ENCODE measurements at places on chromosomes 13 and 19.

- DNase-seq, result no peak
Measured at GRCh38 chr13:33800646-33801186, 17.2 kb upstream of the RFC3 start.

GRCh38 chr13:89454681-89455080, 1783.5 kb downstream of the SLITRK5 start:
- DNase-seq, result no peak

GRCh38 chr19:15320116-15320515, 12.2 kb downstream of the BRD4 start:
- no peak for DNase-seq

GRCh38 chr13:79918620-79919019, 422.3 kb downstream of the SPRY2 start:
- no peak for DNase-seq

DNA sequence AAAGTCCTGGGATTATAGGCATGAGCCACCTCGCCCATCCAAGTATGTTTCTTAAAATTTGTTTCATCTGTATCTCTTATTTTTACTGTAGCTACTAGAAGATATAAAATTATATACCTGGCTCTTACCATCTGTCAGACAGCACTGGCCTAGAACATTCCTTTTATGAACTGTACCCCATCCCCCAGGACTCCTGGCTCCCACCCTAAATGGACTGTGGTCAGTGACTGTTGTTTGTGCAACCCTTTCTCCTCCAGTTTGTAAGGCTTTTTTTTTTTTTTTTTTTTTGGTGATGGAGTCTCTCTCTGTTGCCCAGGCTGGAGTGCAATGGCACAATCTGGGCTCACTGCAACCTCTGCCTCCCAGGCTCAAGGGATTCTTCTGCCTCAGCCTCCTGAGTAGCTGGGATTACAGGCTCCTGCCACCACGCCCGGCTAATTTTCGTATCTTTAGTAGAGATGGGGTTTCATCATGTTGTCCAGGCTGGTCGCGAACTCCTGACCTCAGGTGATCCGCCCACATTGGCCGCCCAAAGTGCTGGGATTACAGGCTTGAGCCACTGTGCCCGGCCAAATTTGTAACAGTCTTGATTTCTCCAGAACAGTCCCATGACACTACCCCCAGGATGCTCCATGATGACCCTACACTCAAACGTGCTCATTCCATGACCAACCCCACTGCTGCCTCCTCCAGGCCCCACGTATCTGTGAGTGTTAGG, 2.5 kb downstream of the NDUFA3 start:
- no peak for DNase-seq

DNA sequence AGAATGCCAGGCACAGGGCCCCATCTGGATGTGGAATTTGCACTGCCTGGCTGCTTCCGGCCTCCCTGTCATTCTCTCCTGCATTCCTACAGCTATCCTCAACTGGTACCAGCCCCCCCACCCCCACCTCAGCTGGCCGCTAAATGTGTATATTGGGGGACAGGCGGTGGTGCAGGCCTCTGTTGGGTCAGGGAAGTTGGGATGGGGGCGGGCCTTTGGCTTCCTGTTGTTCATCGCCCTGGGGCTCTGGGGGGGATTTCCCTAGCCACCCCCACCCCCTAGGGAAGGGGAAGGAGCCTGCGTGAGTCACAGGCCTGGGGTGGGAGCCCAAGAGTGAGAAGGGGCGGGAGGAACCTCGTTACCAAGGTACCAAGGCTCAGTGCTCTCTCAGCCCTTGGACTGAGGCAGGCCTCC, 10.6 kb downstream of the POU2F2 start:
- DNase-seq, result no peak

DNA sequence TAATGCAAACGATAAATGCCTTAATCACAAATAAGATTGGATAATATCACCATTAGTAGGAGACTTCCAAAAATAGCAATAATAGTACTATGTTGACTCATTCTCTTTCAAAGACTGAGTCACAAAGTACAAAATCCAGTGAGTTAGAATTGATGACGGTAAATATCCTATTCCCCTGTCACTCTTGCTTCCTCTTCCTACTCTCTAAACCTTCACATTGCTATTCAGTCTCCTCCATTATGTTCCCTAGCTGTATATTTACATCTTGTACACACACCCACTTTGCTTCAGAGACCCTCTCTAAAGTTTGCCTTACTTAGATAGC, 26.3 kb upstream of the INTS6 start:
- DNase-seq, result no peak

- DNase-seq, result no peak
Measured at GRCh38 chr13:26977541-26977940, 194.1 kb downstream of the USP12 start.

GRCh38 chr13:113638173-113638746, 19.7 kb downstream of the ATP4B start:
- DNase-seq, result no peak

DNA sequence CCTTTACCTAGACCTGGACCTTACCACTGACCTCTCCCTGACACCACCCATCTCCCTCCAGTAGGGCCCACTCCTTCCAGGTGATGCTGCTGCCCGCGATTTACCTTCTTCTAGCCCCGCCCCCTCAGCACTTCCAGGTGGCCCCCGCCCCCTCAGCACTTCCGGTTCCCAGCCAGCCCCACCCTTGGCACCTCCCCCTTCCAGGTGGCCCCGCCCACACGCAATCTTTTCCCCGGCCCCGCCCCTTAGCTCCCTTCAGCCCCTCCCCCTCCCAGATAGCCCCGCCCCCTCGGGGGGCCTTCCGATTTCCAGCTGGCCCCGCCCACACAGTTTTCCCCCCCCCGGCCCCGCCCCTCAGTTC, 586 bp downstream of the LIG1 start:
- peak; percentile 91 for DNase-seq

- DNase-seq, result no peak
Measured at GRCh38 chr13:74895042-74895796, 586.8 kb downstream of the TBC1D4 start.

- no peak for DNase-seq
Measured at GRCh38 chr13:79937311-79937710, 403.6 kb downstream of the SPRY2 start.

GRCh38 chr13:98842070-98842469, 89.6 kb upstream of the SLC15A1 start:
- DNase-seq, result peak; percentile 23

GRCh38 chr13:76758257-76758656, 127.9 kb downstream of the KCTD12 start:
- no peak for DNase-seq

- DNase-seq, result no peak
Measured at GRCh38 chr19:873561-874041, 14.1 kb downstream of the CFD start.

- no peak for DNase-seq
Measured at GRCh38 chr19:30602661-30603350, 230.6 kb downstream of the ZNF536 start.

DNA sequence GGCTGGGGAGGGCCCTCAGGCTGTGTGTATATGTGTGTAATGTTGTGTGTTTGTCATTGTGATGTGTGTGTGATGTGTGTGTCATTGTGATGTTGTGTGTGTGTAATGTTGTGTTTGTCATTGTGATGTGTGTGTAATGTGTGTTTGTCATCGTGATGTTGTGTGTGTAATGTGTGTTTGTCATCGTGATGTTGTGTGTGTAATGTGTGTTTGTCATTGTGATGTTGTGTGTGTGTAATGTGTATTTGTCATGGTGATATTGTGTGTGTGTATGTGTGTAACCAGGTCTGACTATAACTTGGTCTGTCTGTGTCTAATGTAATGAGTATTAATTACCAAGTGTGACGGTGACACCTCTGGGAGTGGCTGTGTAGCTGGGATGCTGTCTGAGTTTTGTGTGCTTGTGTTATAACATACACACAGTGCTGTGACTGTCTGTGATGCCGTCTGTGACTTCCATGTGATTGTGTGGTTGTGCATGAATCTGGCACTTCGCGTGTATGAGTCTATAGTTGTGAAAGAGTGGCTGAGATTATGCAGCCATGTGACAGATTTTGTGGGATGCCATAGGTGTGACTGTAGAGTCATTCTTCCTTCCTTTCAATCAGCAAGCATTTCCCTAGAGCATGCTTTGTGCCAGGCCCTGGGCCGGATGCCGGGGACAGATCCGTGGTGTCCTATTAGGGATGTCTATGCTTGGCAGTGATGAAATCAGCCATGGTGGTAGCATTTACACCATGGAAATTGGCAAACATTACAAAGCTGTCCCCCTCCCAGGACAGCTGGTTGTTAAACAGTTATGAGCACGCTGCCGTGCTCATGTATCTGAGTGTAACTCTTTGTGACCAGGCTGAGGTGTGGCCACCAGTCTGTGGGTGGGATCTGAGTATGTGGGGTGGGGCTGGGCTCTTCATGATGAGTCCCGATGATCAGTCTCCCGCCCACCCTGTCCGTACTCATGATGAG, 6.4 kb downstream of the TNFSF14 start:
- no peak for DNase-seq

DNA sequence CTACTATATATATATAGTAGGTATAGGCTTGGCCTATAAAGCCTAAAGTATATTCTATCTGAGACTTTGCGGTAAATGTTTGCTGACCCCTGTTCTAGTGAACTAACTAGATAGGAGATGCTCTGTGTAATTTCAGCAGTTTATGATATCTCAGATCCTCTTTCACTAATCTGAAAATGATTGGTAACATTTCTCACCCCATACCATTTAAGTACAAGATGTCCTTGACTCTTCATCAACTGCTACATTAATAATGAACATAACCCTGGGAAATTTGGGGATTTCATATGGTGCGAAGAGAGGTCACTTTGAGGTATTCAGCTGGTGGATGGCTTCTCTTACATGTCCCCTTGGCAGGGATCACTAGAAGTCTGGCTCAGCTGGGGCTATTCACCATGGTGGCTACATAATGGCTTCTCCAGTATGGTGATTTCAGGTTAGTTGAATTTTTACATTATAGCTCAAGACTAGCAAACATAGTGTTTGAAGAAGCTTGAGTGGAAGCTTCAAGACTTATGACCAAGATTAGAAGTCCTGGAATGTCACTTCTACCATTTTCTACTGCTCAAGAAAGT, 103.6 kb upstream of the MYCBP2 start:
- no peak for DNase-seq

DNA sequence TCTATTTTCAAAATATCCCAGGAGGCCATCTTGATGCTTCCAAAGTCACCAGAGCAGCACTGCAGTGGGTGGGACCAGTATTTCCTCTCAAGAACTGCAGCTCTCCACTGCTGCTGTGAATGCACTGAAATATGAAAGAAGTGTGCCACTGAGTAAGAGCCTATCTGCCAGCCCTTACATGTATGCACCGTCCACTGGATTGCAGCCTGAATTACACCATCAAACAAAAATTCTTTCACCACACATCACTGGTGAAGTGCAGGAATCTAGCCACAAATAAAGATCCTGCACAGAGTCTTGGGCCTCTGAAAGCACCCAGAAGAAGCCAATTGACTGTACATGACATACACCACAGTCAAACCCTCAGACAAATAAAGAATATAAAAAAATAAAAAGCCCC, 249.0 kb downstream of the LHFPL6 start:
- DNase-seq, result no peak

Data from NCI-H748 treated with DMSO at 0.1 percent for 48 hours (cell line).